Stimulated activated CD4-positive, alpha-beta T cell treated with anti-CD3 and anti-CD28 coated beads, Interleukin-4, amount 100 ng/mL, for 48 hours (primary cell): ENCODE measurements at places on chromosomes 7 and 10.
A peak's percentile ranks its signal among the peaks of the same experiment; 100 is the strongest.

- DNase-seq, result no peak
Observed at GRCh38 chr10:60934215-60935175, 9.5 kb downstream of the RHOBTB1 start.

- DNase-seq, result no peak
Observed at GRCh38 chr10:4334015-4334414, 492.0 kb upstream of the AKR1E2 start.

GRCh38 chr7:135190703-135191102, 20.2 kb upstream of the CYREN start:
- no peak for DNase-seq

- DNase-seq, result no peak
Observed at GRCh38 chr10:58857251-58857805, 319.1 kb upstream of the PHYHIPL start.

GRCh38 chr10:28939281-28940157, 262.2 kb downstream of the BAMBI start:
- DNase-seq, result no peak

GRCh38 chr7:45050198-45050597, 38.6 kb downstream of the NACAD start:
- DNase-seq, result no peak

GRCh38 chr10:49135575-49136313, 1.9 kb upstream of the FAM170B start:
- no peak for DNase-seq

DNA sequence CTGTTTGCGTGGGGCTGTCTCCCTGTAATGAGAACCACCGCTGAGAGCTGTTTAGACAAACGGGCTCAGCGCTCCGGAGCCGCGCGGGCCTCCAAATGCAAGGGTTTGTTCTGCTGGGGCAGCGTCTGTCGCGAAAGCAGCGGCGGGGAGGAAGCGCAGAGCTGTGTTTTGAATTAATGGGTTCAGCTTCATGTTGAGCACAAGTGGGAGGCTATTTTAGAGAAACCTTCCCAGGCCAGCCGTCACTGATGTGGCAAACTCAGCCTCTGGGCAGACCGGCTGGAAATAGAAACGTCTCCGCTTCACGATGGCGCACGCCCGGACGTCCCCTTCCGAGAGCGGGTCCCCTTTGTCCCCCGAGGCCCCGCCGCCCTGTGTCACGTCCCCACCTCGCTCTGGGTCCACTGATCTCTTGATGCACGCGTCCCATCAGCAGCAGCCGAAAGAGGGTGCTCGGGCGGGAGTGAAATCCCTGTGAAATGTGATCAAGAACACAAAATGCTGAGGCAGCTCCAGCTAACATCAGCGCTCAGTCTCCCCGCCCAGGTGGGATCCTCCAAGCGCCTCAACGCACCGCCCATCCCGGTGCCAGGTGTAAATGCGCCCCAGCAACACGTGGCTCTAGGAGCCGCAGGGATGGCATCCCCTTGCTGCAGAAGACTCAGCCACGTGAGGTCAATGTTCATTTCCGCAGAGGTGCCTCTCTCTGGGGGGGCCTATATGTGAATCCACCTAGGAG, 44.9 kb downstream of the BAMBI start:
- peak; percentile 9 for DNase-seq

DNA sequence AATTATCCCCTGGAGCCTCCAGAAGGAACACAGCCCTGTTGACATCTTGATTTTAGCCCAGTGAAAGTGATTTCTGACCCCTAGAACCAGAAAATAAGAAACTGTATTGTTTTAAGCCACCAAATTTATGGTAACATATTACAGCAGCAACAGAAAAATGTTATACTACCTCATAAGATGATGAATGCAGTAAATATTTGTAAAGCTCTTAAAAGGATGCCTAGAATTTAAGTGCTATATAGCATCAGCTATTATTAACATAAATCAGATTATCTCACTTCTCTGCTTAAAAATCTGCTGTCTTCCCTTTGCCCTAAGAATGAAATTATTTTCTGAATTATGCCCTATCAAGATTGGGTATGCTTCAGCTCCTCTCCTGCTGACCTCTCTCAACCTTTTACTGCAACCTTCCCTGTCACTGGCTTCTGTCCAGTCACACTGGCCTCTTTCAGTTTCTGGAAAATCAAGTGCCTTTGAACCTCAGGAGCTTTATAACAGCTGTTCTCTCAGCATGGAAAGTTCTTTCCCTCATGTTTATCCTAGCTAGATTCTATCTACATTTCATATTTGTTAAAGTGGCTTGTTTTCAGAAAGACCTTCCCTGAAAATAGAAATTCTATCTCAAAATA, 78.9 kb downstream of the GPR37 start:
- no peak for DNase-seq

DNA sequence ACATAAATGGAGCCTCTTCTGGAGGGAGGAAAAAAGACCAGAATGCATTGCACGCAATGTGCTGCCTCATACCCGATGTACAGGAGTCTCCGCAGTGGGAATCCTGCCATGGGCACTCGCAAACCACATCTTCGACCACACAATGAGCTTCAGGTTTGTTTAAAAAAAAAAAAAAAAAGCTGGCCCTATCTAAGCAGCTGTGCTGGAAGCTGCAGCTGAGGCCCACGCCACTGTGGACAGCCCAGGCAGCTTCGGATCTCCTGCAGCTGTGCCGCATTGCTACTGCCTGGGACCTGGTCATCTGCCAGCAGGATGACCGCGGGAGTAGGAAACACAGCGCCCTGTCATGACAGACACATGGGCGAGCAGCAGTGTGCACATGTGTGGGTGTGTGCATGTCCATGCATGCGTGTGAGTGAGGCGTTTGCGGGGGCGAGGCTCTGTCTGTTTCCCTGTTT, 26.0 kb downstream of the EN2 start:
- no peak for DNase-seq

DNA sequence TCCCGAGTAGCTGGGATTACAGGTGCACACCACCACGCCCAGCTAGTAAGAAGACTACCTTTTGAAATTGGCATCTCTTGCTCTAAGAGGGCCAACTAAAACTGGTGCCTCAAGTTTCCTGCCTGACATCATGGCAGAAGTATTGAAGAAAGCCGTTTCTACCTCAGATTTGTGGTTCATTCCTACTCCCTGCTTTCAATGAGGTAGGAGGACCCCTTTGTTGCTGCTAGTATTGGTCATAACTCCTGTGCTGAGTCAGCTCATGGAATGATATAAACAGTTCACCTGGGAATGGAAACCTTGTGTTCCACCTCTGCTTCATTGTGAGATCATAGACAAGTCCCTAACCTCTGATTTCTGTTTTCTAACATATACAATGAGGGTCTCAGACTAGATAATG, 82.8 kb downstream of the CDK6 start:
- DNase-seq, result no peak

- no peak for DNase-seq
Observed at GRCh38 chr10:10788761-10789160, 228.9 kb upstream of the CELF2 start.

DNA sequence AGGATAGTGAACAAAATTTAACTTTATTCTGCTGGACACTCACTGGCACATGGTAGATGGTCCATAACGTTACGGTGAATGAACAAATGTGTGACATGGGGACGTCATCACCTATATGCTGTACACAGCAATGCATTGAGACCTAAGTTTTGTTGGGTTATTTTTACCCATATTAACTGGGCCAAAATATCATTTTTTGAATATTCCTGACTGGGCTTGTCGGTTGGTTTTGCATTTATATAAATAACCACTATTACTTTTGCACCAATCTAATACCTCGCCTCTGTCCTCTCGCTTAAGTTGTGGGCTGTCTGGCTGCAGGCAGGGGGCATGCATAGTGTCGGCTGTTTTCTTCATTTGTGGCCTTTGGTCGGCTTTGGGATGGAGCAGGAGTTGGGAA, 161.7 kb downstream of the USP6NL start:
- DNase-seq, result no peak

DNA sequence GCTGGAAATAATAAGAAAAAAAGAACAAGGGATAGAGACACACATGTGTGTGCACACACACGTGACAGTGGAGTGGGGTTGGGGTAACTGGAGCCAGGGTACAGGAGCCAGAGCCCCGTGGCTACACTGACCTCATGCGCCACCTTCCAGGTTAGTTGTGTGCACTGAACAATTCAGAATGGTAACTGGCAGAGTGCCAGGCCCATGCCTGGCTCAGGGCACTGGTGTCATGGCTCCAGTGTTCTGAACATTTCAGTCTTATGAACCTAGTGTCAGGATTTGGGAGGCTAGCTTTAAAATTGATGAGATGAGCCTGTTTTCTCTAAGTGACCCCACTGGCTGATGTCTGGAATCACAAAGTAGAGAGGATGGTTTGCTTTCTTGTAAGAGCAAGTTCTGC, 269.6 kb downstream of the SORCS3 start:
- DNase-seq, result no peak

GRCh38 chr7:93211228-93211818, 14.9 kb downstream of the HEPACAM2 start:
- DNase-seq, result no peak

GRCh38 chr10:132560241-132560731, 22.7 kb downstream of the INPP5A start:
- no peak for DNase-seq

GRCh38 chr7:39291628-39292410, 274.4 kb upstream of the YAE1 start:
- DNase-seq, result no peak

DNA sequence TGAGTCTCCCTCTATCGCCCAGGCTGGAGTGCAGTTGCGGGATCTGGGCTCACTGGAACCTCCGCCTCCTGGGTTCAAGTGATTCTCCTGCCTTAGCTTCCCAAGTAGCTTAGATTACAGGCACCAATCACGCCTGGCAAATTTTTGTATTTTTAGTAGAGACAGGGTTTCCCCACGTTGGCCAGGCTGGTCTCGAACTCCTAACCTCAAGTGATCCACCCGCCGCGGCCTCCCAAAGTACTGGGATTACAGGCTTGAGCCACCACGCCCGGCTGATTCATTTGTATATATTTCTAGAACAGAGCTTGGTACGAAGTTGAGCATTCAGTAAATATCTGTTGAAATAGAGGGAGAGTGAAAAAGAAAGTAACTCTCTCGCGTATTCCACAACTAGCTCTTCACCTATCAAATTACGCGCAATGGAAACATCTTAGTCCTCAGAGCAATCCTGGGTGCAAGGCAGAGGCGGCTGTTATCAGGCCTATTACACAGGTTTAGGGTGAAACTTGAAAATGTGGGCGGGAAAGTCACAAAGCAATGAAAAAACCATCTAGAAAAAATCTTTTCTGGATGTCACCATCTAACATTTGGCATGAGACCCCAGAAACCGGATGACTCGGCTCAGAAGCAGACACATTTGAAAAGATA, 707 bp upstream of the GHITM start:
- peak; percentile 53 for DNase-seq

DNA sequence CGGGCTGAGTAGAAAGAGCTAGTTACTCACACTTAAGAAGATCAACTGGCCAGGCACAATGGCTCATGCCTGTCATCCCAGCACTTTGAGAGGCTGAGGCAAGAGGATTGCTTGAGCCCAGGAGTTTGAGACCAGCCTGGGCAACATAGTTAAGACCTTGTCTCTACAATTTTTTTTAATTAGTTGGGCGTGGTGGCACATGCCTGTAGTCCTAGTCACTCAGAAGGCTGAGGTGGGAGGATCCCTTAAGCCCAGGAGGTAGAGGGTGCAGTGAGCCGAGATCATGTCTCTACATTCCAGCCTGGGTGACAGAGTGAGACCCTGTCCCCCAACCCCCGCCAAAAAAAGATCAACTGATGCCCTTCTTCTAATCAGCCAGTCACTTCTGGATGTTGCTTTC, 74.6 kb upstream of the ATP6V0A4 start:
- DNase-seq, result no peak

GRCh38 chr7:56811081-56811480, 321.2 kb downstream of the ZNF479 start:
- DNase-seq, result no peak

DNA sequence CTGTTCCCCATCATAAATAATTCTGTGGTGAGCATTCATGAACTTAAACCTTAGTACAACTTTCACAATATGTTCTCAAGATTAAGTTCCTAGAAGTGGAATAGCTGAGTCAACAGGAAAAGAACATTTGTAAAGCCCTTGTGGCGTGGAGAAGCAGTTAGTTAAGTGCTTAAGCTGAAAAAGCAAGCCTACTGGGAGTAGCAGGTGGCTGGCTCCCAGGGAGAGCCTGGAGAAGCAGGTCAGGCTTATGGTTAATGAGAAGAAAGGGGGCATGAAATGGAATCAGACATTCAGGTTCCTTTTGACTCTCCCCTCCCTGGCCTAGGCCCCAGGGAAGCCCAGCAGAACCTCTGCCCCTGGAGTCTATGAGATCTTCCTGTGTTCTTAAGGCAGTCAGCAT, 35.3 kb downstream of the VSTM4 start:
- DNase-seq, result no peak

- no peak for DNase-seq
Observed at GRCh38 chr10:44398271-44398670, 13.4 kb upstream of the CXCL12 start.
